PC-3 (cell line): ENCODE measurements at places on chromosomes 12 and 14. TPM values are rescaled to one million over a fixed set of nuclear protein-coding genes. Genes with fewer than 3 reads are reported as not detected.

Gene HRK
- total RNA-seq: 0.33 and 0.58 TPM in 2 replicates

Gene GALNT8
- not detected in 2 replicates for total RNA-seq

Gene KRT72
- not detected in 2 replicates for total RNA-seq

Gene LPAR5
- 2.3 and 4.3 TPM in 2 replicates for total RNA-seq

Gene NXPH4
- total RNA-seq: 10.7 and 15.1 TPM in 2 replicates

Gene JPH4
- not detected in 2 replicates for total RNA-seq

Gene LRRK2
- 0.33 TPM in 1 of 2 replicates, not detected in the other for total RNA-seq

Gene AQP6
- not detected in 2 replicates for total RNA-seq

Gene SMCO2
- total RNA-seq: 0.69 and 1.7 TPM in 2 replicates
